LoVo (cell line): ENCODE measurements at places on chromosomes 11 and 22.

DNA sequence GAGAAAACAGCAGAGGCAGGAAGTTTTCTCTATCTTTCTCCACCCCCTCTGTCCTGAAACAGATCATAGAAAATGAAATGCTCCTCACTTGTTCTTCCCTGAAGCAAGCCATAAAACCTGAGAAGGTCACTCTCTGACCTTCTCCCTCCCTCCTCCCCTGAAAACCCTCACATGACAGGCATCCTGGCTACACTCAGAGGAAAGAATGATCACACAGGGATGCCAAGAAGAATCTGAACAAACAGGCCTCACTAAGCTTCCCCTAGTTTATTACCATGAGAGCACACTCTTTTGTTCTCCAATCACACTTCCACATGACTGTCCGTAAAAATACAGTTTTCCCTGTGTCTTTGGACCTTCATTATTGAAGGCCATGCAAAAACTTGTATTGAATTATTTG lies 300.1 kb downstream of the BUD13 start:
- no peak for DNase-seq

GRCh38 chr22:48320048-48320682 lies 1507.5 kb downstream of the BRD1 start:
- no peak for DNase-seq

GRCh38 chr22:41863472-41863871 lies 30.6 kb downstream of the SREBF2 start:
- no peak for DNase-seq

- DNase-seq = no peak
Measured at GRCh38 chr22:39150848-39151215, 1.6 kb downstream of the CBX7 start.

GRCh38 chr11:126102436-126102981 lies 39.8 kb upstream of the CDON start:
- no peak for DNase-seq

DNA sequence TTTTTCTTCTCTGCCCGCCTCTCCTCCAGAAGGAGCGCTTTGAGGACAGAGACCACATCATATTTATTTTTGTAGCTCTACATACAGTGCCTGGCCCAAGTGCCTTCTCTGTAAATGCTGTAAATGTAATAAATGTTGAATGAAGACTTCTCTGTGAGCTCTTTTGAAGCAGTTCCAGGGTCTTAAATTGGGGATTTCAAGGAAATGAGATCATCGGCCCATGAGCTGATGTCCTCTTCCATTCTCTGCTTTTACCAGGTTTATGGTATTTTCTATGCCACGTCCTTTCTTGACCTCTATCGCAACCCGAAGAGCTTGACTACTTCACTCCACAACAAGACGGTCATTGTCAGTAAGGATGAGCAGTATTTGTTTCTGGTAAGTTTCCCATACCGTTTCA lies 165.7 kb upstream of the SORL1-AS1 start:
- DNase-seq = no peak

- DNase-seq = no peak
Measured at GRCh38 chr11:46366661-46367161, 14.8 kb upstream of the MDK start.

DNA sequence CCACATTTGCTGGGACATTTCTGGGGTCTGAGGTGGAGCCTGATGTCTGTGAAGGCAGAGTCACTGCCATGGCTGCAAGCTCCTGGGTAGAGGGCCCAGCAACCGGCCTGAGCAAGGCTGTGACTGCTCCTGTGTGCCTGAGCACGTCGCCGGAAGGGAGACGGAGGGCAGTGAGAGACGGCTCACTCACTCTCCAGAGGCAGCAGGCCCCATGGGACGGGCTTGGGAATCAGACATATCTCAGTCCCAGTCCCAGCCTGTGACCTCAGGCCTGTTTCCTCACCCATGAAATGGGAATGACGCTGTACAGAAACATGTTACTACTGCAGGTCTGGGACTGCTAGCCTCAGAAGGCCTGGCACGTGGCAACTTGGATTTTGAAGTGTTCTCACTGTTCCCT lies 36.4 kb upstream of the RASL10A start:
- DNase-seq = no peak

- DNase-seq = no peak
Measured at GRCh38 chr11:71180694-71181470, 71.5 kb downstream of the SHANK2 start.

GRCh38 chr11:106457727-106458126 lies 380.3 kb downstream of the AASDHPPT start:
- DNase-seq = no peak

DNA sequence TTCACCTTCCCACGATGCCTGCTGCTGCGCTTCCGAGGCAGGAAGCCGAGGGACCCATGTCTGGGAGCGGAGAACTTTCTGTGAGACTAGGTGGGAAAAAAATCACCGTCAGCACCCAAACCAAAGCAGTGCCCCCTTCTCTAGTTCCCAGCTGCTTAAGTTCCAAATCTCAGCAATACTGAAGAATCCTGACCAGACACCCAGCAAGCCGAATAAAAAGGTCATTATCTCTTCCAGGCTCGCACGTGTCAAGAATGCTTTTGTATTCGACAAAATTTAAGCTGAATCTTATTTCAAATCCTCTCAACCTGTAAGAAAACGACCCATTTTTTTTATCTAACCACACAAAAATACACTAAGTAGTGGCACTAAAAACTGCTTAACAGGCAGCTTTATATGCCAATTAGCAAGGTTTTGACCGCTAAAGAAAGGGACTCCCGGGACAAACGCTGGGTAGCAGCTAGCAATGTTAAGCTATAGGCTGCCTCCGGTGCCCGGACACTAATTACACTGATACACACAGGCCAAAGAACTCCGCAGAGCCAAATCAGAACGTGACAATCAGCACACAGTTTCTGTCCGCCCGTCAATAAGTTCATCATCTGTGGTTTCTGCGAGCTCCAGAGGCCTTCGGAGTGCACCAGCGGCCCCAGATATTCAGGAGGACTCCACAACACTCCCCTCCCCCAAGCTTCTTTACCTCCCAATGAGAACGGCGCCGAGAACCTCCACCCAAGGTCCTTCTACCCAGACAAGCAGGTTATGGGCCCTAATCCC lies 728 bp downstream of the RPL3 start:
- peak; percentile 47 for DNase-seq

GRCh38 chr11:1749395-1750351 lies 722 bp downstream of the IFITM10 start:
- DNase-seq = no peak

GRCh38 chr11:20014067-20014402 lies 146.2 kb downstream of the DBX1 start:
- DNase-seq = no peak

DNA sequence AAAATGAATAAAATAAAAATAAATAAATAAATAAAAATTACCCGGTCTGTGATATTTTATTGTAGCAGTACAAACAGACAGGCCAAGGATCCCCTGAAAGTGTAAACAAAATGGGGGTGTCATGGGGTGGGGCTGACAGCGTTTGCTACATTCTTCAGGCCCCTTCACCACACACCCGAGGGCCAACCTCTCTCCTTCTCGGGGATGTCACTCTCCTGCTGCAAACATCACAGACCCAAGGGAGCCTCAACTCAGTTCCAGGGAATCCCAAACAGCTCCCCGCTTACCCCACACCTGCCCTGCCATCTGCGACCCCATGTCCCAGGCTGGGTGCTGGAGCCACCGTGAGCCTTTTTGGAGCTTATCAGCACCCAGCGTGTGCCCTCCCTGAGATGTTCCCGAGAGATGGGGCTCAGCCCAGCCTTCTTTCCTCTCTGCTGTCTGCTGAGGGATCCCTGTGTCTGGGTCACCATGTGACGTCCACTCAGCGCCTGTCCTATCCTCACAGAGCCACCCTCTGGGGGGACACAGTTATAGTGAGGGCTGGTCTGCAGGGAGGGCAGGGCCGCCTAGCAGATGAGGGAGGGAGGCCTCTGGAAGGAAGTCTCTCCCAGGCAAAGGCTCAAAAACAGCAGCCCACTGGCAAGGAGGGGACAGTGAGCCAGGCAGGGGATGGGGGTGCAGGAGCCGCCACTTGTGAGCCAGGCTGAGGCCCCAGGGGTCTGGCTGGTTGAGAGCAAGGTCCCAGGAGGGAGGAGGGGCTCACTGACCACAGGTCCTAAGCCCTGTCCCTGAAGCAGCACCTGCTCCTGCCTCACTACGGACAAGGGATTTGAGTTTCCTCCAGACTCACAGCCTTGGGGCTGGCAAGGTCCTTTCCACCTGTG lies 1041.6 kb downstream of the BRD1 start:
- DNase-seq = no peak

DNA sequence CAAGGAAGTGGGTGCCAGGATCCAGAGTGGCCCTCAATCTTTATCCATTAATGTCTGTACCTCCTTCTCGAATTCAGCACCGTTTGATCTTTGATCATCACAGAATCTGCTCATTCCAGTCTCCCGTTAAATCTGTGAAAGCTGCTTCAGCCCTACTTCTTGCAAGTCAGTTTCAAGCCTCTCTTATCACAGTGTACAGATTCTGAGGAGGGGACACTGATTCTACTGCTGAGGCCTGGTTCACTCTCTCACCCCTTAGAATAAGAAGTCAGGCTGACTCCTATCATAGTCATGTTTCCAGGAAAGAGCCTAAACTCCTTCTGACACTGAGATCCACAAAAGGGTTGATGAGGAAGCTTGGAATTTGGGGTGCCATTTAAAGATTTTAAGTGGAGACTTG lies 39.0 kb downstream of the MAML2 start:
- DNase-seq = no peak

DNA sequence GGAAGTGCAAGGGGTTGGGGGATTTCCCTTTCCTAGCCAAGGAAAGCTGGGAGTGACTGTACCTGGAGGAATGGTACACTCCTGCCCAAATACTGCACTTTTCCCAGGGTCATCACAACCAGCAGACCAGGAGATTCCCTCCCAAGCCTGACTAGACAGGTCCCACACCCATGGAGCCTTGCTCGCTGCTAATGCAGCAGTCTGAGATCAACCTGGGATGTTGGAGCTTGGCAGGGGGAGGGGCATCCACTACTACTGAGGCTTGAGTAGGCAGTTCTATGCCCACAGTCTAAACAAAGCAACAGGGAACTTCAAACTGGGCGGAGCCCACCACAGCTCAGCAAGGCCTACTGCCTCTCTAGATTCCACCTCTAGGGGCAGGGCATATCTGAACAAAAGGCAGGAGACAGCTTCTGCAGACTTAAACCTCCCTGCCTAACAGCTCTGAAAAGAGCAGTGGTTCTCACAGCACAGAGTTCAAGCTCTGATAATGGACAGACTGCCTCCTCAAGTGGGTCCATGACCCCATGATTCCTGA lies 58.5 kb downstream of the SLC22A9 start:
- DNase-seq = no peak

- DNase-seq = no peak
Measured at GRCh38 chr11:16194566-16194965, 161.8 kb downstream of the SOX6 start.
